OCI-LY7 (cell line): ENCODE measurements at places on chromosomes 6 and 20.

DNA sequence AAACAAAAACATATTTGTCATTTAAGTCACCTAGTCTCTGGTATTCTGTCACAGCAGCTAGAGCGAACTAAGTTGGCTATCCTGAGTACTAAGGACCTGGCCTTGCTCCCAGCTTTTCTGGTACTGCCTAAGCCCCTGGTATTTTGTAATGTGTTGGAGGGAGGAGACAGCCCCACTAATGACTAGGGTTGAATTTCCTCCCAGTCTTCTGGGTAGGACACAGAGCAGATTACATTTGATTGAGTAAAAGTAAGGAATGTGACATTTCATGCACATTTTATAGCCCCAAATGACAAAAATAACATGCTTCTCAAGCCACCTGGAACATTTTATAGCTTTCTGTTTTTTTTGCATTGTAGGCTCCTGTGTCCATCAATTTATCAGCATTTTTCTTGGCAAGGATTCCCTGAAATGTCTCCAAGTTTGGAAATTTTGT lies 47.9 kb upstream of the DDR1 start:
- DNase-seq = no peak

GRCh38 chr20:63979557-63980316 lies at the start of gene SAMD10:
SAMD10 (minus strand) TSS chr20:63979642; CDS start chr20:63979467, 175 bp downstream.
- peak; percentile 73 for DNase-seq

DNA sequence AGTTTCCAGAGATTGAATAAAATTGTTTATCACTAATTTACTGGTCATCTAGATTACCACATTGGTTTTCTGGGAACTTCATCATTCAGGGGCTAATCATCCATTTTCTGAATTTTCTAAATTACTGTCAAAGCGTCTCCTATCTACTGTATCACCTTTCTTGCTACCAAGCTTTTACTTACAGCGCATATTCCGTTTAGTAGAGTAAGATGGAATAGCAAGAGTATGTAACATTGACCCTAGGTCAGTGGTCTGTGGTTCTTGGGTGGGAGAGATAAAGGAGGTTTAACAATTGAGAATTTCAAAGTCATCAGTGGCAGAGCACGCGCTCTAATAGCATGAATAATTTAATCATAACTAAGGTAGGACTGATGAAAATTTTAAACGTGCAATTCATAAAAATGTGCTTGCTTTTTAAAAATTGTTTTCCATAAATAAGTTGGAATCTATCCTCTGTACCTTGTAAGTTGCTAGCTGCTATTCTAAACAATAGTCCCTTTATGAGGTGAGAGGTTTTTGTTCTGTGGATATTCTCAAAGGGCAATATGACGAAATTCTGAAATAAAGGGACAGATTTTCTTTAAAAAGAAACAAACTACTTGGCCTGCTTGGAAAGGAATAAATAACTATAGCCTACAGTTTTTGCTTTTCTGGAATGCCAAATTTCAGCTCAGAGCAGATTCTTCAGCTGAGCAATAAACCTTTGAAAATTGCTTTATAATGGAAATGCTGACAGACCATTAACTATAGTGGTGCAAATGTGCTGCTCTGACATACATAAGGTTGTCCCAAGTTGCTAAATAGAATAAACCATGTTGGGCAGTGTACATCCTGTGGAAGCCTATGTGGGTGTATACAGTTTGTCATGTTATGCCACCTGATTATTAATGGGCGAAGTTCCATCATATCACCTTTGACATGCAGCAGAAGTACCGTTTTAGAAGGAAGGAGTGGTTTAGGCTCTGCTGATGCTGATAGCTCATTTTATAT lies 84.1 kb downstream of the ZFAND3 start:
- DNase-seq = no peak

DNA sequence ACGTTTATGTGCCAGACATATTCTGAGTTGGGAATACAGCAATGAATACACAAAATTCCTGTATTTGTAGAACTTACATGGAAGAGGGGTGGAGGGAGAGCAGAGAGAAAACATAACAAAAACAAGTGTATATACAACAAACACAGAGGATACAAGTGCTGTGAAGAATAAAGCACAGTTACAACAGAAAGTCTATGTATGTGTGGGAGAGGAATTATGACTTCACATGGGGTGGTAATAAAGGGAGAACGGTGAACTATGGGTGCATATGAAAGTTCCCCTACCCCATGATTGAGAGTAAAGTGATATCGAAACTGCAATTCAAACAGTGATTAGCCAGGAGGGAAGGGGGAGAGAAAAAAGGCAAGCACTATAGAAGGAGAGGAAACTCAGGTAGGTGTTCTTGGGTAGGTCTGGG lies 24.6 kb downstream of the HBS1L start:
- no peak for DNase-seq

DNA sequence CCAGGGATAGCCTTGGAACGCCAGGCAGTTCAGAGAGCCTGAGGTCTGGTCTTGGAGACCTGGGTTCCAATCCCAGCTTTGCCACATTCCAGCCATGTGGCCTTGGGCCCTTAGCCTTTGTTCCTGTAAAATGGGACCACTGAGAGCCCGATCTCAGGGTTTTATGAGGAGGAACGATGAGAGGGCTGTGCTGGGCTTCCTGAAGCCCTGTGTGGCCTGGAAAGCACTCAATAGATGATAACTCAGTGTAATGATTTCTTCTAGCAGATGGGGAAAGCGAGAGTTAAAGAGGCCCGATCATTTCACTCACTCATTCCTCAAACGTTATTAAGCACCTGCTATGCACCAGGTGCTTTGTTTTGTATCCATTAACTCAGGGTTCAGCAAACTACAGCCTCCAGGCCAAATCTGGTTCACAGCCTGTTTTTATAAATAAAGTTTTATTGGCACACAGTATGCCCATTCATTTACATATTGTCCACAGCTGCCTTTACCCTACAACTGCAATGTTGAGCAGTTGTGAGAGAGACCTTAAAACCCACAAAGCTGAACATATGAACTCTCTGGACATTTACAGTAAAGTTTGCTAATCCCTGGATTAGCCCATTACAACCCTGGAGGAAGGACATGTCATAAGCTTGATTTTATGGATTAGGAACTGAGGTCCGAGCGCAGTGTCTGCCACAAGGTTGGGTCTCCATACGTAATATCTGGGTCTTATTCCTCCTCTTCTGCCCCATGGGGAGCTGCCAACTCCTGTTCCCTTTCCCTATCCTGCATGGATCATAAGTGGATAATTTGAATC lies 90.4 kb downstream of the CEBPB start:
- DNase-seq = no peak

DNA sequence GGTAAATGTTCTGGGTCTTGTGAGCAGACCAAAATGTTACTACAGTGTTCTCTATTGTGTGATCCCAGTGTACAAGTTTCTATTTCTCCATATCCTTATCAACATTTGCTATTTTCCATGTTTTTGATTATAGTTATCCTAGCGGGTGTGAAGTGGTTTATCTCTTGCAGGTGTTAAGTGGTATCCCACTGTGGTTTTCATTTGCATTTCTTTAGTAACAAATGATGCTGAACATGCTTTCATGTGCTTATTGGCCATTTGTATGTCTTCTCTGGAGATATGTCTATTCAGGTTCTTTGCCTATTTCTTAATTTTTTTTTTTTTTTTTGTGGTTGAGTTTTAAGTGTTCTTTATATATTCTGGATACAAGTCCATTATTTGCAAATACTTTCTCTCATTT lies 35.5 kb downstream of the NSFL1C start:
- DNase-seq = peak; percentile 10

DNA sequence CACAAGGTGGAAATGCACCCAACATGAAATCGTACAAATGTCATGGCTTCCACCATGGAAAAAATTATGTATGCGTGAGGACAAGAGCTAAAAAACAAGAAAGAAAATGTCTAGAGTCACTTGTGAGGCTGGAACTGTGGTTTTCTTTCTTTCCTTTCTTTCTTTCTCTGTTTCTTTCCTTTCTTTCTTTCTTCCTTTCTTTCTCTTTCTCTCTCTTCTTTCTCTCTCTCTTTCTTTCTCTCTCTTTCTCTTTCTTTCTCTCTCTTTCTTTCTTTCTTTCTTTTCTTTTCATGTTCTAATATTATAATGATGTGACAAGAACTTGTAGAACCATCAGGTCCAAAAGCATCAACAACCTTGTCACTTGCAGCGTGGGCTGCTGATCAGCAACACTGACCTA lies 28.4 kb downstream of the ZNF311 start:
- no peak for DNase-seq

- no peak for DNase-seq
Observed at GRCh38 chr6:170294298-170294730, 3.4 kb upstream of the DLL1 start.

- no peak for DNase-seq
Observed at GRCh38 chr20:23047738-23048214, 1.7 kb downstream of the THBD start.

- DNase-seq = no peak
Observed at GRCh38 chr6:36432151-36432671, 10.4 kb downstream of the PXT1 start.

GRCh38 chr20:51749674-51750036 lies 18.5 kb downstream of the ATP9A start:
- no peak for DNase-seq

DNA sequence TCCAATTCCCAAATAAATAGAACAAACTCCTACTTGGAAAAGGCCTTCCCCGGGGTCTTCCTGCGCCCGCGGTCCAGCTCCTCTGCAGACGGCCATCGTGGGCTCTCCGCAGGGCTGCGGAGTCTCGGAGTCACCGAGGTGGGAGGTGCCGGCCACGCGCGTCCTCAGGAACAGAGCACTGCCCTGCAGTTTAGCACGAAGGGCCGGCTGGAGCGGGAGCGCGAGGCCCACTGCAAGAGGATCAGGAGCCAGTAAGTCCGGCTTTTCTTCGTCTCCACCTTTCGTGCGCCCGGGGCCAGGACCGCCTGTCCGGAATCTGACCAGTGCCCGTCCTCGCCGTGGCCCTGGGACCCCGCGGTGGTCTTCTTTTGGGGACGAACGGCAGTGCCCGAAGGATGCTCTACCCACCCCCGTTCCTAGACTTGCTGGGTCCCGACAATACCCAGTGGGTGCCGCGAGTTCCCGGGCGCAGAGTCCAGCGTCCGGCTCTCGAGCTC lies 1.4 kb downstream of the BHLHE23 start:
- DNase-seq = no peak

GRCh38 chr6:56802584-56802983 lies 152.3 kb upstream of the BEND6 start:
- DNase-seq = no peak

- DNase-seq = peak; percentile 41
Observed at GRCh38 chr20:57223648-57224489, 42.6 kb downstream of the BMP7 start.

DNA sequence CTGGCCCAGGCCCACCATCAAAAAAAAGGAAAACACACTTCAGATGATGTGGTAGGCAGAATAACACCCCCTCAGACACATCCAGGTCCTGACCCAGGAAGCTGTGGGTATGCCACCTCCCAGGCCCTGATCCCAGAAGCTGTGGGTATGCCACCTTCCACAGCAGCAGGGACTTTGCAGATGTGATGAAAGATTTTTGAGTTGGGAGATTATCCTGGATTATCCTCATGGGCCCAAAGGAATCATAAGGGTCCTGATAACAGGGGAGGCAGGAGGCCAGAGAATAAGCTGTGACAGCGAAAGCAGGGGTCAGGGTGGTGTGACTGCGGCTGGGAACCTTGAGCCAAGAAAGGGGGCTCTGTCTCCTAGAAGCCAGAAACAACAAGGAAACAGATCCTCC lies 55.0 kb downstream of the BMP7 start:
- DNase-seq = no peak

- no peak for DNase-seq
Observed at GRCh38 chr6:122286512-122286911, 112.9 kb upstream of the HSF2 start.

- no peak for DNase-seq
Observed at GRCh38 chr6:15689586-15690482, 27.0 kb upstream of the DTNBP1 start.

DNA sequence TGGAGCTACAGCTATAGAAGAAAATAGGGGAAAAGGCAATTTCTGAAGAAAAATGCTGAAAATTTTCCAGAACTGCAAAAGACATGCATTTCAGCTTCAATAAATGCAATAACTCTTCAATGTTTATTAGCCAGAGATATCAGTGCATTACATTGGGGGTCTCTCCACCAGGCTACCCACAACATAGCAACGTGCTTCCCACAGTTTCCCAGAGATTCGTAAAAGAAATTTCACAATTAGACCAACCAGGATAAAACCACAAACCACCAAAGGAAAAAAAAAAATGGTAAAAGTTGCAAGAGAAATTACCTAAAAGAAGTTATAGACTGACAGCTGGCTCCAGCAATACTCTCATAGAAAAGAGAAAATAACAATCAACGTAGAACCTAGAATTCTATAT lies 16.0 kb downstream of the LY86 start:
- DNase-seq = no peak
